Pancreas (tissue), 10 donors: ENCODE measurements at places on chromosomes 2 and 18. TPM values are rescaled to one million over a fixed set of nuclear protein-coding genes. Genes with fewer than 3 reads are reported as not detected.
A peak's percentile ranks its signal among the peaks of the same experiment; 100 is the strongest.

GRCh38 chr2:8346706-8347430, 335.0 kb upstream of the ID2 start:
- no peaks in the 10 kb centered on the region for H3K27me3 ChIP-seq
- no peak for DNase-seq
- no peak overlapping the region for H3K4me3 ChIP-seq

DNA sequence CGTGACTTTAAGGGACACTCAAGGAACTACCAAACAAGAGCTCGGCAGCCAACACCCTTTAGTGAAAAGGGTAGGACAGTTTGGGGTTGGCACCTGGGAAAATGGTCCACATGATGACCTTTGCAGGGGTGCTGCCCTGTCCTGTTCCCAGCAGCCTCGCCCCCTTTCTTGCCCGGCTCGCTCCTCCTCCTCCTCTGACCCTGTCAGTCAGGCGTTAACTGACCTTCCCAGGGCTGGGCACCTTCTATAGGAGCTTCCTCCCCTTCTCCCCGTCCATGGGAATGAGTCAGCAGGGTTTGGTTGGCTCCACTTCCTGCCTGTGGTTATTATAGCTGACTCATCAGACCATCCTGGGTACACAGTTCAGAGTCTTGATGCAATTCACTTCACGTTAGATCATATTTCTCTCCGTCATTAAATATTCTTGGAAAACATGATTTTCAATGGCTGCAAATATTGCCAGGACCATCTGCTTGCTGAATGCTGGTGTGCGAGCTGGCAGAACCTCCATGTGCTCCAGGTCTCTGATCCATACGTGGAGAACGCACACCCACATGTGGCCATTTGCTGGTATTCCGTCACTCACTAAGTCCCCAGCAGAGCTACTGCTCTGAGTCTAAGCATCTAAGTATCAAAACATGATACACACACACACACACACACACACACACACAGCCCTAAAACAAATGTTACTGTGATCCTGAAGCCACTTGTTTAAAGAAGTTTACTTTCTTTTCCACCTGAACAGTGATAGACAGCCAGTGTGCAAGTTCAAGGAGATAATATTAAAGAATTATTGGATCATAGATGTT, 185.0 kb downstream of the ANAPC1 start:
- no peak overlapping the region for H3K27ac ChIP-seq
- H3K4me3 ChIP-seq: no peak overlapping the region
- no peaks in the 10 kb centered on the region for H3K4me1 ChIP-seq
- H3K36me3 ChIP-seq: no peaks in the 10 kb centered on the region
- no peaks in the 10 kb centered on the region for H3K27me3 ChIP-seq

GRCh38 chr18:11956371-11957308, 24.7 kb upstream of the IMPA2 start:
- DNase-seq: no peak
- no peaks in the 10 kb centered on the region for H3K4me1 ChIP-seq
- no peak overlapping the region for H3K27ac ChIP-seq

GRCh38 chr2:134178138-134178877, 75.6 kb upstream of the MGAT5 start:
- H3K27me3 ChIP-seq: no peaks in the 10 kb centered on the region
- H3K4me1 ChIP-seq: peaks cover 8% of the 10 kb centered on the region
- DNase-seq: no peak
- no peak overlapping the region for H3K27ac ChIP-seq
- no peaks in the 10 kb centered on the region for H3K36me3 ChIP-seq

DNA sequence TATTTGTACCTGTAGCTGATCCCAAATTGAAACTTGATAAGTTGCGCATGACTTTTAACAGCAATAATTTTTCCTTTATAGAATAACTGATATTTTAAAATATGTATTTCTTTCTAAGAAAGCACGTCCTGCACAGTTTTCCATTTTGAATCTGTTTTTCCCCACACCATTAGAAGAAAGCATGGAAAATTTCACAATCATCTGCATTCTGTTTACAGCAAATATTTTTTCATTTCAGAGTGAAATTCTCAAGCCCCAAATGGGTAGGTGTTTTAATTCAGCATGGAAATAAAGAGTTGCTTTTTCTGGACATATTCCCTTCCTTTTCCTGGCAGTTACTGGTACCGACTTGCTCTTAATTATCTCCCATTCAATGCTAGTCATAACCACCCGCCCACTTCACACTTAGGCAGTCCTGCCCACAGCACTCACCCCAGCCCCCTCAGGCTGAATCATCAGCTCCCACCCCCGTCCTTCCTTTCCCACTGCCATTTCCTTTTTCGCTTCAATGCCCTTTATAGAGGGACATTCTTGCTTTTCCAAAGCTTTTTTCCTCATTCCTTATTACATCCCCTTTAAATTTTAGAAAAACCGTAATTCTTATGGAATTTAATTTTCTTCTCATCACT, 89.2 kb upstream of the GLS start:
- no peaks in the 10 kb centered on the region for H3K27me3 ChIP-seq
- no peak for DNase-seq
- H3K36me3 ChIP-seq: no peaks in the 10 kb centered on the region
- no peak overlapping the region for H3K4me3 ChIP-seq
- H3K4me1 ChIP-seq: peaks cover 11% of the 10 kb centered on the region

GRCh38 chr2:230888824-230889400, 24.2 kb downstream of the ITM2C start:
- H3K4me3 ChIP-seq: no peak overlapping the region
- DNase-seq: peak; percentile 31
- H3K27ac ChIP-seq: no peak overlapping the region
- H3K36me3 ChIP-seq: no peaks in the 10 kb centered on the region

GALNT14 gene
- polyA plus RNA-seq: 9.1 TPM
